ENCODE measurements at places on chromosomes 5 and 9.

- no peak for DNase-seq
Measured at GRCh38 chr5:178230879-178231538, 1.6 kb downstream of the PHYKPL start.

GRCh38 chr5:12934722-12935121, 1009.8 kb downstream of the DNAH5 start:
- DNase-seq = no peak

DNA sequence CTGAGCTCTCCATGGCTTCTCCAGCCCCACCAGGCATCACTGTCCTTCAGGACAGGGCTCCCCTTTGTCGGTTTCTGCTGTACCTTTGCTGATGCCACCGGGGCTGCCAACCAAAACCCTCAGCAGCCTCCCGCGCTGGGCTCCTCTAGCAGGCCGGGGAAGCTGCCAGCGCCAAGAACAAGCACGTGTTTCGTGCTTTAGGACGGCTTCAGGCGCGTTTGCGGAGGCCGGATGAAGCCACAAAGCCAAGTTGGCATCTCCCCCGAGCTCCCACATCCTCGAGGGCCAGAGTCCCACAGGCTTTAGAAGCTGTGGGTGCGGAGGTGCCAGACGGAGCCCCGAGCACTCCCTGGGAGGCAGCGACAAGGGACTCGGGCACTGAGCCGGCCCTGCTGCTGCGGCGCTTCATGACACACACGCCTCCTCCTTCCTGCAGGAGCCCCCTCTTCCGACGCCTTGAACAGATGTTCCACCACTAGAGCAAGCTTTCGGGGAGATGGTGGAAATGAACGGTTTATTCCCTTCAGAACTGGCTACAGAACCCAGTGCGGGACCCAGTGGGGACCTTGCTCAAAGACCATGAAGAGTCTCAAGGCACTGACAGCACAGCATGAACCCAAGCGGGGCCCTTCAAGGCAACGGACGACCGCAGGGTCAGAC, 36.7 kb downstream of the SARDH start:
- DNase-seq = no peak

GRCh38 chr5:33362915-33363314, 77.8 kb upstream of the TARS1 start:
- DNase-seq = no peak

GRCh38 chr9:72476617-72477437, 44.6 kb upstream of the TMC1 start:
- peak; percentile 16 for DNase-seq

DNA sequence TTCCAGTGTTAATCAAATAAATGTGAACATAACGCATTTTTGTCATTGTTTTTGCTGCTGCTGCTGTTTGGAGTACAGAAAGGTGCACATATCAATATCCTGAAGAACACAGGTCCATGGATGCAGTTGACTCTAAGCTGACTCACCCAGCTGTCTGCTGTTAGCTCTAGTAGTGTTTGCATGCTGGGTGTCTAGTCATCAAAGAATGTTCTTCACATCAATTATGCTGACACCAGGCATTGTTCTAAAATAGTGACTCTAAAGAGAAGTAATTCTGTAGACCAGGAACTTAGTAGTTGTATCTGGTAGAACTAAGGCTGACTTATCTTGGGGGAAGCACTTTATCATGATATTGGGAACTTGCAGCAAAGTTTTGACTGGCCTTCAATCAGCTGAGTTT, 55.7 kb upstream of the DPYSL3 start:
- DNase-seq = no peak

DNA sequence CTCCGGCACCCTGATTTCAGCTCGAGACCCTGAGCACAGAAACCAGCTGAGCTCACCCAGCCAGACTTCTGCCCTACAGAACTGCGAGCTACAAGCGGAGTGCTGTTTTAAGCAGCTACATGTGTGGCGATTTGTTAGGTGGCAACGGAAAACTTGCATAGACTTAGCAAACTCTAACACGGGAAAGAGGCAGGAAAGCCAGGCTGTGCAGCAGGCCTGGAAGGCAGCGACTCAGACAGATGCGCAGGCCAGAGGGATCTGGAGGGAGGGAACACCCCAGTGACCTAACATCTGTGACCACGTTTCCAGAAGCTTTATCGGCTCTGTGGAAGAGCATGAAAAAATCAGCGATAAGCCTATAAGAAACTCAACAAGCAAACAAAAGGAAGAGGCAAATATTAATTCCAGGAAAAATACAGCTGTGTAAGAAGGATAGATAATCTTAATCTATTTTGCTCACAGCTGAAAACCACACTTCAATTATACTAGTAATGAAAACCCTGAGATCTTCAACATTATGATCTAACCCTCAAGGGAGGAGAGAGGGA, 11.0 kb downstream of the UBAC1 start:
- DNase-seq = no peak

DNA sequence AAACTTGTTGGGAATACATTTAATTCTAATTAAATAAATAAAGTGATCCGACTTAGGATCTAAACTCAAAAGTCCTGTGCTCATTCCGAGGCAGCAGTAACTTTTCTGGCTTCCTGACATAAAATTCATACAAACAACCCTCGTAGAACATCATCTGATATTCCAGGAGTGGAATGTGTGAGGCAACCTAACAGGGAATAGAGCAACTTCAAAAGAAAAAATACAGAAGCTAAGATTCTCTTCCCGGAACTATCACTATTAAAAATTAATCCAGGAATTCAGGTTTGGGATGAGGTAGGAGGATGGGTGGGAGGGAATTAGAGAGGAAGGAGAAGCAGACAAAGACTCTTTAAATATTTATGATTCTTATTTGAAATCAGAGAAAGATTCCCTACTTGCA, 32.9 kb upstream of the TRIO start:
- no peak for DNase-seq

DNA sequence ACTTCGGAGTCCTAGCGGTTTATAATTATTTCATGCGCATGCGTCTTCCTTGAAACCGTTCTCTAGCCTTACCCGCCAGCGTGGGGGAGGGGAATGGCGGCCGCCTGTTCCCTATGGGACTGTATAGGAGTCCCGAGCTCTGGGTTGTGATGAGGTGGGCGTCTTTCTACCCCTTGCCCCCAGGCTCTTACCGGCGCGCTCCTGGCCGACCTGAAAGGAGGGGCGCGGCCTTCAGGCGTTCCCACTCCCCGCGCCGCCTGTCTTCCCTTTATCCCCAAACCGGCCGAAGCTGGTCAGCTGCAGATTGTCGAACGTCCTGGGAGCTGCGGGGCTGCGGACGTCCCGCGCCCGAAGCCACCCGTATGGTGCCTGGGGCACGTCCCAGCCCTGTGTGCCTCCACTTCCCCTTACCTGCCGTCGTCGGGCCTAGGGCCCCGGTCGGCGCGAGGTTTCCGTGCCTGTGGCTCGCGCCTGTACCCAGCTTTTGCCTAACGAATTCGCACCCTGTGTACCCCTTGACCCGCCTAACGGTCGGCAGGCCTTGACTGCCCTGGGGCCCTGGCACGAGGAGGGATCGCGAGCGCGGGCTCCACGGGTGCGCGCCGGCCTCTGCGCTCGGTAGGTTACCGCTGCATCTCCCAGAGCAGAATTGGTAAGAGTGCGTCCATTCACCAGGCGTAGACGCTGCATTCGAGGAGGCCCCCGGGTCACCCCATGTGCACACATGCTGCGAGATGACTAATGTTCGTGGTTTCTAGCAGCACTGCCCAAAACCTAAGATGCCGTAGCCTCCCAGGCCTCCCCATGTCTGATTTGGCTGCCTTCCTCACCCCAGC, 653 bp upstream of the HNRNPH1 start:
- peak; percentile 28 for DNase-seq

DNA sequence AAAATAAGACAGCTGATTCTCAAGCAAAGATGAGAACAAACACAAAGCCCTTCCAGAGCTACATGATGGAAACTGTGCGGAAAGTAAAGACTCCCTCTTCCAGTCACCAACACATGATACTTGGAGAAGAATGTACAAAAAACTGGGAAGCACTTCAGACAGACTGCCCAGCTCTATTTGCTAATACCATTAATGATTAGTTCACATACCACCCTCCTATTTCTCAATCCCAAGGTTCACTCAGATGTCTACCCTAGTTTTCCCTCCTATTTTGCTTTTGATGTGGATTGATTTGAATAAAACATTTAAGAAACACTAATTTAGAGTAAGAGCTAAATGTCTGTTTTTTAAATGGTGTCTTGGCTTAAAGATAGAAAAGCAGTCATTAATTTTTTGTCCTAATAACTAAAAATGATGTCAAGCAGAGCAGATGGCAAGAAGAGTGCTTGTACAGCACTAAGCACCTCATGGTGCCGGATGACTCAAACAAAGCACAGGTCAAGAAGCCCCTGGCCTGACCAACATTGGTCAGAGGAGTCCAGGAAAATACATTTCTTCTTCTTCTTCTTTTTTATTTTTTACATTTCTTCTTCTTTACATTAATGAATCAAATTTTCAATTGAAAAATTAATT, 639.4 kb downstream of the PDE4D start:
- no peak for DNase-seq

DNA sequence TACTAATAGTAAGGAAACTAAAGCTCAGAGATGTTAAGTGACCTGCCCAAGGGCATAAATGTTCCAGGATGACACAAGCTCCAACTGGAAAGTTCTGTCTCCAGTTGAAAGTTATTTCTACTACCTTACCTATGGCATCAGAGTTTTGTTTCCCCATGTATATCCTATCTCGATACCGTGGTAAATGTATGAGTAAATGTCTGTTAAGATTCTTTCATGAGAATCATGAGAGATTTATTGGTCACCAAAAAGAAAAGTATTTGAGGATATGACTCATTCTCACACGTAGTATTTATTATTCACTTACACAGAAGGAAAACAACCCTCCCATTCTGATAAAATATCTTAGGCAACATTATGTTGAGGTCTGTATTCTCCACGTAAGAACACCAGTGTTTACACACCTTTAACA, 11.1 kb upstream of the SHOC1 start:
- no peak for DNase-seq

GRCh38 chr9:136740971-136741882, 1.5 kb downstream of the LCN10 start:
- DNase-seq = no peak

GRCh38 chr9:78191931-78192330, 43.9 kb upstream of the CEP78 start:
- DNase-seq = no peak

DNA sequence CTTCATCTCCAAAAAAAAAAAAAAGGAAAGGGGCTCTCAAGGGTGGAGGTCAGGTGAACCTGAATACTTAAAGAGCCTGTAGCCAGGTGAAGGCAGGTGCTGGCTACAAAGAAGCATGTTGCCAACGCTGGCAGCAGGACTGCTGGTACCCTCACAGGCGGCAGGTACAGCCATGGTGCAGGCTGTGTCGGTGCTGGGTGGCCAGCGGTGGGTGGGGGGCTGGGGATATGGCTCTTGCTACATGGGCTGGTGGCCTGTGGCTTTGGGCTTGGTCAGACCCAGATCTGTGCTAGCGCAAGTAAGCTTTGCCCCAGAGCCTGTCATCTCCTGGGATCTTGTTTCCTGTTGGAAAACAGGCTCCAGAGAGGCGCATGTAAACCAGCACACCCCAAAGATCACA, 86.3 kb upstream of the PHYKPL start:
- DNase-seq = no peak

DNA sequence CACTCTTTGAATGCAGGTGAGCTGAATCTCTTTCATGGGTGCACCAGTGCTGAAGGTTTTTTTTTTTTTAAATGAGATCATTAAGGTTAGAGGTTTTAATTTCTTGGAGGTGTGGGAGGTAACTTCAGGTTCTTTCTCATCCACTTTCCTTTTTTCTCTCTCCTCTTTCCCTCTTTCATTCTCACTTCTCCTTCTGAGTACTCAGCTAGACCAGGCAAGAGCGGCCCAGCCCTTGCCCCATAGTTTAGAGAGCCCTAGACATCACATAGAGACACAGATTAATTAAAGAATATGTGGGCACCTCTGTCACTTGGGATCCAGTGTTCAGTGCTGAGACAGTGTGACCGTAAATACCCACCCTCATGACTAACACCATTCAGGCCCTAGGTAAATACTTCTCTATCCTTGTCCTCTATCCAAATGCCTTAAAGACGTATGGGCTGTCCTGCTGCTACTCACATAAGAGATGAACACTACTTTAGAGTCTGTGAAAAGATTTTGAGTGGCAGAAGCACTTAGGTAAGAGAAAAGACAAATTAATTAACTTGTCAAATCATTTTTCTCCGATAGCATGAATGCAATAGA, 174.1 kb downstream of the TLE4 start:
- DNase-seq = no peak

DNA sequence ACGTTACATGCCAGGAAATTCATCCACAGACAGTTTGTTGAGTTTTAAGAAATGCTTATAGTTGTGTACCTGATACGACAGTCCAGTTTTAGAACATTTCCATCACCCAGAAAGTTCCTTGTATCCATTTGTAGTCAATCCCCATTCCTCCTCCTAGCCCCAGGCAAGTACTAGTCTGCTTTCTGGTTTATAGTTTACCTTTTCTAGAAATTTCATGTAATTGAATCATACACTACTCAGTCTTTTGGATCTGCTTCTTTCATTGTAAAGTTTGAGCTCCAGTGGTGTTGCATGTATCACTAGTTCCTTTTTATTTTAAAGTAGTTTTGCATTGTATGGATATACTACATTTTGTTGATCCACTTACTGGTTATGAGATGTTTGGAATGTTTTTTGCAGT, 291.2 kb downstream of the AOPEP start:
- DNase-seq = no peak

GRCh38 chr5:179233909-179234562, 111.2 kb downstream of the ADAMTS2 start:
- DNase-seq = no peak

DNA sequence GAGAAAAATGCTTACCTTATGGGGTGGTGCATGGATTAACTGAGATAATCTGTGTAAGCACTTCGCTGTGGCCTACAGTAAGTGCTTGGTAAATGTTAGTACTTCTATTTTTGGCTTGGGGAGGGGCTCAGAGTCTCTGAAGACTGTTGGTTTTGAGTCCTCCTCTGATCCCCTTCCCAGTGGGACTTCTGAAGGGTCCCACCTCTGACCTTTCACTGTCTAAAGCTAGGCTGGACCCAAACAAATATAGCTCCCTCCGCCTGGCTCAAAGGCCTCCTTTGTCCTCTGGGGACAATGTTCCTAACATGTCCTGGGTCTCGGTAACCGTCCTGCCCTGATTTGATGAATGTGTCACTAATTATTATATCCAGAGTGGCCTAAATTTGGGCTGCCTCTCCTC, 34.8 kb downstream of the CAMK2A start:
- no peak for DNase-seq

- no peak for DNase-seq
Measured at GRCh38 chr5:175677571-175677970, 19.7 kb downstream of the HRH2 start.

- DNase-seq = no peak
Measured at GRCh38 chr5:74064911-74065310, 438.9 kb downstream of the ARHGEF28 start.

DNA sequence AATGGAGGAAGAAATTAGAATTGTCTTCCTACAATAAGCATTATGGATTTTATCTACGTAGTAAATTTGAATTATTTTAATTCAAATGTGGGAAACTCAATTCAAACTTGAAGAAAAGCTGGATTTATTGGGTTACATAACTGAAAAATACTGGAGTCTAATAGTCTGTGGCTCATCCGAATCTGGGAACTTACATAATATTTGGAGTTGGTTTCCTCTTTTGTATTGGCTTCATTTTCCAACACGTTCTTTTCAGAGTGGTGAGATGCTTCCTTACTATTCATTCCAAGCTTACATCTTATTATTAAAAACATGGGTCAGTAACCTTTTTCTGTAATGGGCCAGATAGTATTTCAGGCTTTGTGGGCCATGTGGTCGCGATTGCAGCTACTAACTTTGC, 164.8 kb downstream of the ARHGAP26 start:
- no peak for DNase-seq

Data from stimulated activated CD4-positive, alpha-beta T cell treated with anti-CD3 and anti-CD28 coated beads, Interleukin-12 subunit alpha, Interleukin-12 subunit beta, amount 100 ng/mL, for 24 hours (primary cell).